ENCODE measurements at places on chromosomes 2 and 18. TPM values are rescaled to one million over a fixed set of nuclear protein-coding genes. Genes with fewer than 3 reads are reported as not detected.
A peak's percentile ranks its signal among the peaks of the same experiment; 100 is the strongest.

DNA sequence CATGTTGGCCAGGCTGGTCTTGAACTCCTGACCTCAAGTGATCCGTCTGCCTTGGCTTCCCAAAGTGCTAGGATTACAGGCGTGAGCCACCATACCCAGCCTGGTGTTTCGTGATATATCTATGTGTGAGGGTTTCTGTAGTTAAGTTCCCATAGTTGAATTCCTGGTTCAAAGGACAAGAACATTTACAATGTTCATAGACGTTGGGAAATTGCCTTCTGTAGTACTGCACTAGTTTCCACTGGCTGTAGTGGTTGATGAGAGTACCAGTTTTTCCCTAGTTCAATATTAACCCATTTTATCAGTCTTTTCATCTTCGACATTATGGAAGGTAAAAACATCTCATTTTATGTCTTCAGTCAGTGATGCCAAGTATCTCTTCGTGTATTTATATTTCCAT lies 171.0 kb downstream of the NEDD4L start:
- DNase-seq, result no peak

DNA sequence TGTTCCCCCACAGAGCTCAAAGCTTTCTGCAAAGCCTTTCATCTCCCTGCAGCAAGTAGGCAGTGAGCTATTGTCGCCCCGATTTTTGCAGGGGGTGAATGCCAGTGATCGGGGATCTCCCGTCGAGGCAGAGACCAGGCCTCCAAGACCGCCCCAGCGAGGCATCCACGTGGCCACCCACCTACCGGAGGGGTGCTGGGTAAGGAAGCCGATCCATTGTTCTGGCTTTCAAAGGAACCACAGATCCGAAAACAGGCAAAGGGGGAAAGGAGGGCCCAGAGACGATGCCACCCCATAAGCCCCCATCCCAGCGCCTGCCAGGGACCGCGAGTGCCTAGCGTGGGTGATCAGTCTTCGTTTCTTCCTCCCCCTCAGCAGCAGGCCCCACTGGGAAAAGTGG lies 2.4 kb downstream of the ADRA2B start:
- DNase-seq, result peak; percentile 1

DNA sequence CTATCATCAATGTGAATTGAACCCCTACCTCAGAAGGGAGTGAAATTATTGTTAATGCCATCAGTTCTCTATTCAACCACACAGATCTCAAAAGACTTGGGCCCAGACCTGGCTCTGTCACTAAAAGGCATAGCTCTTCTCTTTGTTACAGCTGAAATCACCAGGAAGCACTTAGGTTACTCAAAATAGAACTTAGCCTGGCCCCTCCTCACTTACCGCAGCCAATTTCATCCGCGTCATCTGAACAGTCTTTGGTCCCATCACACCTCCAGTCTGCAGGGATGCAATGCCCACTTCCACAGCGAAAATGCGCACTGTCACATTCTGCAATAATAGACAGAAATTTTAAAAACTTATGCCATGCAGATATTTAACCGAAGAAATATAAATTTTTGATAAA lies 41.8 kb downstream of the LRP2 start:
- DNase-seq, result no peak

DNA sequence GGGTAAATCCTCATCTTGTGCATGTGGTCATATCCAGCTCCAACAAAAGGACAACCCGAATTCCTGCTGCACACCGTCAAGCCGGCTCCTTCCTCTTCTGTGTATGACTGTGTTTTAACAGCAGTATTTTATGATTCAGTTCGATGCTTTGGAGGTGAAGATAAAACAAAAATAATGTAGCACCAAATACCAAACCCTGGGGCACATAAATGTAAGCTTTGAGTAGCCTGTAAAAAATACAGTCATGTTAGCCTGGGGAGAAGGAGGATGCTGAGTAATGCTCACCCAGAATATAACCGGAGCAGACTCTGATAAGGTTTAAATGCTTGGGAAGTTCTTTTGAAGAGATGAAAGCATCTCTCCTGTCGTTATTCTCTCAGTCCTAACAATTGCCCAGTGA lies 225.0 kb downstream of the SUCLG1 start:
- no peak for DNase-seq

- no peak for DNase-seq
Observed at GRCh38 chr2:29420999-29421782, 306.0 kb downstream of the CLIP4 start.

- DNase-seq, result no peak
Observed at GRCh38 chr2:4576075-4576474, 872.7 kb downstream of the DCDC2C start.

The C1QL2 gene
- total RNA-seq, result not detected
